ENCODE measurements at places on chromosomes 7 and 10.

- no peak for DNase-seq
These were observed 312.7 kb upstream of the SP8 start for GRCh38 chr7:21099432-21099831.

DNA sequence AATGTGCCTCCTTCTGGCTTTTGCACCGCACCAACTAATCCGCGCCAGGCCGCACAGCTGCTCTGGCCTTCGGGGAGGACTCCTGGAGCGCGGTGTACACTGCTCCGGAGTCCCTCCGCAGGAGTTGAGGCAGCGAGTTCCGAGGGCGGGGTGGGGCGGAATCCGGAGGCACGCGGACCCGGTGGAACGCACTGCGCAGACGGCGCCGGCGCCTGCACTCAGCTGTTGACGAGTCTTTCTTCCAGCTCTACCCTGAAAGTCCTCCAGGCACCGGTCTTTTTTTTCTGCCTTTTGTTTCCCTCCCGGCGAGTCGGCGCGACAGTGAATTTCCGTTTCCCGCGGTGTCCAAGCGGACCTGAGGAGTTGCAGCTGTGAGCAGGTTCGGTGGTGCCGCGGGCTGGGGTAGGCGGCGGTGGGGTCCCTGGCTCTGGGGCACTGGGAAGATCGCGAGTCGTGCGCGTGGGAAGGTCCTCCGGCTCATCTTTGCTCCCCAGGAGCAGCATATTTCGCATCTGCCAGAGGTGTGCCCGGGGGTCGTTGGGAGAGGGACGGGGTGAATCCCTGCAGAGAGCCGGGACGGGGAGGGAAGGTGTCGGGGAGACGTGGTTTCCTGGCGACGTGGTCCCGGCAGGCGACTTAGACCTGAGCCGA, 44.1 kb downstream of the SFTPD start:
- peak; percentile 8 for DNase-seq

- no peak for DNase-seq
These were observed 842 bp upstream of the JAKMIP3 start for GRCh38 chr10:132064771-132065437.

DNA sequence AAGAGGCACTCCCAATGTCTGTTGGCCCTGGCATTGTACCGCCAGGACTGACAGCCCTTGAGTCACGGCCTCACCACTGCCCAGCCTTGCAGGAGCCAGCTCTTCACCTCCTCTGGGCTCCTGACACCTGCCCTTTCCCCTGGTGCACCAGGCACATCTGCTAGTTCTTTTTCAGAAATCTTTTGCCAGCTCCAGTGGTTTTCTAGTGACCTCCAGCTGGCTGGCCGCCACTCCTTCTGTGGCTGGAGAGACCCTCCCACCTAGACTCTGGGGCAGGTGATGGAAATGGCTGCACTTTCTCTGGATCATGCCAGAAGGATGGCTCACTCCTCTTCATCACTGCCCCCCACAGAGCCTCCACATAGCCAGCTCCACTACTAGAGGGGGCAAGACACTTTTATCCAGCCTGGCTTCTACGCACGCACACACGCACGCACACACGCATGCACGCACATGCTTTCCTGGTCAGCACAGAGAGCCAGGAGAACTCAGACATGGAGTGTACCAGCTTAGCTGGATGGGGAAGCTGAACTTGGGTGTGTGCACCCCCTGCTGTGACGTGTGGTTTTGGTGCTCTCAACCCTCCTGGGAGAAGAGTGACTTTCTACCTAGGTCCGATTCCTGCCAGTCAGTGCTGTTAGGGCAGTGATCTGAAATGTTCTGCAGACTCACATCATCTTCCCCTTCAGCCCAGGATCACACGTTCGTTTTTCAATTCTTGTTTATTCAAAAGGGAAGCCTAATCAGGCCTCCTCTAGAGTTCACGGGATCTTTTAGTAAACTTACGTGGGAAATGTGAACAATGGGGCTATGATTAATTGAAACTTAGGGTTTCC, 222.0 kb downstream of the PRPF18 start:
- DNase-seq, result no peak

DNA sequence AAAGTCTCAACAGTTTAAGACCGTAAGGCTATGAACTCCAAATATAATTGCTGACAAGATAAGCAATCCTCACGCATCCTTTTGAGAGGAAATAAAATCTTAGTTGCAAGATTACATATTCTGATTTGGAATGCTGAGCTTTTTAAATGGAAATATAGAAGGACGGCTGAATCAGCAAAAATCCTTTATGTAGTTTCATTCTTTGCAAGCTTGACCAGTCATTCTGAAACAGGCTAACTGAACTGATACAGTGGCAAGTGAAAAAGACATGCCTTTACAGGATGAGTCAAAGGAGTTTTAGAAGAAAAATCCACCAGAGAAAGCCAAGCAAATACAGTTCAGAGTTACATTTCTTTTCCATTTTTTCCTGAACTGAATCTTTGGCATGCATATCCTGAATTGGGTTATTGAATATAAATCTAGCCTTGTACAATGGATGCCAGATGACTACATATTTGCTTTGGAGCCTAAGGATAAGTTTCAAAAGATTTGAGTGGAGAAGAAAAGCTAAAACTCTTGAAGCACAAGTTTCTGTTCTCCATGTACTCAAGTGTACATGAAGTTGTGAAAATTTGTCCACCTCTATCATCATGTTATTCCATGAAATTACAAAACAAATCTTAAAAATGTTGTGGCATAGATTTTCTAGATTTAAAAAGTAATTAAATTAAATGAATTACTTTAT, 4.4 kb downstream of the VIM start:
- no peak for DNase-seq

DNA sequence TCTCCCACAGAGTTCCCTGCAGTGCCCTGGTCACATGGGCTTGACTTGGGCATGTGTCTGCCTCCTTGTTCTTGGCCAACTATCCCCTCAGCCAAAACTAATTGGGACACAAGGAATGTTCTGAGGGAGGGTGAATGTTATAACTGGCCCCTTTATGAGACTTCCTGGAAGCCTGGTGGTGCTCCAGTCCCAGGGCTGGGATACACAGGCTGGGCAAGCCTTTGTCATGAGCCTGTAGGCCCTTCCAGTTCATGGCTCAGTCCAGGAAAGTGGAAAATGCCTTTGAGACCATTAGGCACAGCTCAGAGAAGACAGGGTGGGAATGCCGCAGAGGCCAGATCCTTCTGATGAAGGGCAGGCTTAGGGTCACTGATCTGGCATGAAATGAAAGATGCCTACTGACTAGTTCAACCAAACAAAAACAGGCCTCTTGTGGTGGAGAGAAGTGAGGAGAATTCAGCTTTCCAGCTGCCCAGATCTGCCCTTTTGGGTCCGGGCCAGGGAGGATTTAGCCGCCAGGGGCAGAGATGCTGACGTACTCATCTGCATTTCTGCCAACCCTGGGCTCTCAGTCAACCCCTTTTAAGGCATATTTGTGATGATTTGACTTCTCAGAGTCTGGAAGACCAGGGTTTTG, 961.5 kb downstream of the KCNMA1 start:
- no peak for DNase-seq

GRCh38 chr7:7699380-7699779, 19.0 kb downstream of the RPA3 start:
- DNase-seq, result no peak

- no peak for DNase-seq
These were observed 58.7 kb upstream of the PRPS1L1 start for GRCh38 chr7:18086165-18087025.

- no peak for DNase-seq
These were observed 62.0 kb downstream of the GATA3 start for GRCh38 chr10:8116474-8116873.

All from immature natural killer cell (primary cell).